AG04449 (cell line): ENCODE measurements at places on chromosomes 2 and 18.

GRCh38 chr2:88866756-88867155 is 175.3 kb downstream of the RPIA start:
- DNase-seq: no peak

DNA sequence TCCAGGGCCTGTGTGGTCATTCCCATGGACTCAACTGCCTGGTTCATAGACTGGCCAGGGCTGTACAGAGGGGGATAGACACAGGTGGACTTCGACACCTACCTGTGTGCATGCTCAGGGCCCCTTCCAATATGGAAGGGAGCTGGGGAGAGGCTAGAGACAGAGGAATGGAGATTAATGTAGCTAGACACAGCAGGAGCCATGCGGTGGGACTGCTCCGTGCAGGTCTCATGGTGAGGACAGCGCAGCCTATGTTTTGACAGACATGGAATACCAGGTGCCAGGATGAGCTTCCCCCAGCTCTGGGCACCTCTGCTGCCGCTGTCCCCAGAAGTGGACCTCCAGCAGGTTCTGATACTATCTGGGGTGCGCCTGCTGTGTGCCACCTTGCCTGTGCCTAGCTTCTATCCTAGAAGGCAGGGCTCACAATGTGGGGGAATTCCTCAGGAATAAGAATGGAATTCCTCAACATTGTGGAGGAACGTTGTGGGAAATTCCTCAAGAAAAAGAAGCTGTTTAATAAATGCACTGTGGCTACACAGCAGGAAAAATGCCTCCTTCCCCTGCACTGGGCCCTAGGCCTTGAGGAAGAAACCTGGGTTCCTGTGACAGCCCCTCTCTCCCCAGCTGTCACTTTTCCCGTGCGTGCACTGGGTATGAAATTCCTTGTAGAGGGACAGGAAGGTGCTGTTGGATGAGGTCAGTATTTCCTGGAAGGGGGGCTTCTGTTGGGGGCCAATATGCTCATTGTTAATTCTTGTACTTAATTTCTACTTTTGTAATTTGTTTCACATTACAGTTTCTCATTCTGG is 7.3 kb downstream of the IL1R1 start:
- no peak for DNase-seq

GRCh38 chr18:74990563-74991081 is 218.3 kb downstream of the PTGR3 start:
- no peak for DNase-seq

GRCh38 chr18:35713545-35713944 is 132.0 kb downstream of the GALNT1 start:
- DNase-seq: no peak

DNA sequence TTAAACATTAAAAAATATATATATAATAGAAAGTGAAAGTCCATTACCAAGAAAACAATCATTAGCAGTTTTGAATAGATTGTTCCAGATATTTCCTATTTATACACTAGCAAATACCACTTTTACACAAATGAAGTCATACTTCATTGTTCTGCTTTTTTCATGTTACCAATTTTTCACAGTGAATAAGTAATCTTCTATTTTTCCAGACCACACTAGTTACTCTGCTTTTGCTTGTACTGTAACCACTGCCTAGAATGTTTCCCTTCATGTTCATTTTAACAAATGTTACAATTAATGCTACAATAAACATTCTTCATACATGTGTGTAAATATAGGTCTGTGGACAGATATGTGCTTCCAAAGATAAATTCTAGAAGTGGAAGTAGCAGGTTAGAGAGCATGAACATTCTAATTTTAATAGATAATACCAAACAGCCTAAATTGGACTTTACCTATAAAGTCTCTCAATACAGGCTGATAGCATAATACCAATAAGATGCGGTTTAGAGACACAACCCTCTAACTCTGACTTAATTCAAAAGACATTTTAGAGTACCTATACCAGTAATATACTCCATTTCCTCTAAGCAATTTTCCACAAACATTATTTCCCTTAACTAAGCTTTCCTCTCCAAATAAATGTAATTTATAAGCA is 17.0 kb downstream of the ITSN2 start:
- no peak for DNase-seq

DNA sequence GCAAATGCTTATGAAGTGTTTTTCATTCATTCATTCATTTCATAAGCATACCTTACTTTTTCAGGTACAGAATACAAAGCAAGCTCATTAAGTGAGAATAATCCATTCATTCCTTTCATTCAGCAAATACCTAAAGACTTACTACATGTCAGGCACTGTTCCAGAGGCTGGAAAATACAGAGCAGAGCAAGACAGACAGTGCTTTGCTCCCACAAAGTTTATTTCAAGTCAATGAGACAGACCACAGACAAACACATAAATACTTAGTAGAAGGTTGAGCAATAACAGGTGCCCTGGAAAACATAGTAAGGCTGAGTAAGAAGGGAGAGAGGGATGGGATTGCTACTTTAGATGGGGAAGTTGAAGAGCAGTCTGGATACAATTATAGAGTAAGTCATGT is 309.8 kb downstream of the C1D start:
- DNase-seq: peak; percentile 58

DNA sequence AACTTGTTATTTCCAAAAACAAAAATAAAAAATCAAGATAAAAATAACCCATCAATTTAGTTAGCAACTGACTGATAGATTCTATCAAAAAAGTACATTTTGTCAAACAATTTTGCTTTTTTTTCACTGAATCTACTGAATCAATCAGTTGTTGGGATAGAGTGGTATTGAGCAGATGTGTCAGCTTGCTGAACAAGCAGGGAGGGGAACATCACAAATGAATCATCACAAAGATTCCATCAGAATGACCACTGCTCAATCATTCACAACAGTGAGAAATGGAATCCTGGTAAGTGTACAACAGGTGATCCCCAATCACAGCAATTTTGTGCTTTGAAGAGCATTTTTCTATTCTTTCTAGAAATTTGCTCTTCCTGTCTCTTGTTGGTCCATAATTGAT is 12.3 kb upstream of the SLC14A2 start:
- DNase-seq: no peak

GRCh38 chr2:58432491-58433170 is 191.5 kb upstream of the FANCL start:
- DNase-seq: no peak

- no peak for DNase-seq
Measured at GRCh38 chr2:108978709-108979111, 10.3 kb downstream of the EDAR start.

- no peak for DNase-seq
Measured at GRCh38 chr2:186101616-186102015, 363.0 kb downstream of the FSIP2 start.

DNA sequence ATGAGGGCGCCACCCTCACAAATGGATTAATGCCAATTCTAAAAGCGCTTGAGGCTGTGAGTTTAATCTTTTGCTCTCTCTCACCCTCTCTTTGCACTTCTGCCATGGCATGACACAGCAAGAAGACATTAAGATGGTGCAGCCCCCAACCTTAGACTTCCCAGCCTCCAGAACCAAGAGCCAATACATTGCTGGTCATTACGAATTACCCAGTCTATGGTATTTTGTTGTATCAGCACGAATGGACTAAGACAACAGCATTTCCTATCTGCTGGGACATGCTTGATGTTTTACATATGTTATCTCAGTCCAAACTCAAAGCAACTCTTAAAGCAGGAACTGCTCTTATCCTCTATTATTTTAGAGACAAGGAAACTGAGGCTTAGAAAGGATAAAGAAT is 222.9 kb downstream of the STK39 start:
- DNase-seq: no peak

DNA sequence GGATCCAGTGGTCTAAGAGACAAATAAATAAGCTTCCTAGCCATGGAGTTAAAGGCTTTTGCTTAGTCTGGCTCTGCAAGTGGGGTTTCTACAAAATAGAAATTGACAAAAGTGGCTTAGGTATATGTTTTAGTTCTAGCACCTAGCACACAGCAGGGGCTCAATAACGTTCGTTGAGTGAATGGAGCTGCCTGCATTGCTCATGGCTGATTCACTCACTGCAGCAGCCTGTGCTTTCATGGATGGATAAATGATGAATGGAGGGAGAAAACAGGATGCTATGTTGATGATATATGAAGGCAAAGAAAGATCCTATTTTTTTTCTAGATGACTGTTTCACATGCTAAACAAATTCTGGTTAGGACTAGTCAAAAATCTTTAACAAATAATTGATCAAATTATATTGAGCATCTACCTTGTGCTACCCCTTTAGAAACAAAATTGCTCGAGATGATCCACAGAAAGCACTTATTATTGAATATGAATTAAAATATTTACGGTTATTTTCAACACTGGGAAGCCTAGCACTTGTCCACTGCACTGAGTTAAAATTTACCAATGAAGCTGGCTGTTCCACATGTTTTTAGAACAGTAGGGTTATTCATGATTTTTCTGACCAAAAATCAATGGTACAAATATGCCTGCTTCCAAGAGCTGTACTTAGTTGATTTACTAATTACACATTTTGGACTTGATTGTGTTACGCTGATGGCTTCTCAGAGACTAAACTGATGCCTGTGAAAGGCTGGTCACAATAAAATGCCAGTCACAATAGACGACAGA is 39.6 kb downstream of the HDHD2 start:
- DNase-seq: no peak

DNA sequence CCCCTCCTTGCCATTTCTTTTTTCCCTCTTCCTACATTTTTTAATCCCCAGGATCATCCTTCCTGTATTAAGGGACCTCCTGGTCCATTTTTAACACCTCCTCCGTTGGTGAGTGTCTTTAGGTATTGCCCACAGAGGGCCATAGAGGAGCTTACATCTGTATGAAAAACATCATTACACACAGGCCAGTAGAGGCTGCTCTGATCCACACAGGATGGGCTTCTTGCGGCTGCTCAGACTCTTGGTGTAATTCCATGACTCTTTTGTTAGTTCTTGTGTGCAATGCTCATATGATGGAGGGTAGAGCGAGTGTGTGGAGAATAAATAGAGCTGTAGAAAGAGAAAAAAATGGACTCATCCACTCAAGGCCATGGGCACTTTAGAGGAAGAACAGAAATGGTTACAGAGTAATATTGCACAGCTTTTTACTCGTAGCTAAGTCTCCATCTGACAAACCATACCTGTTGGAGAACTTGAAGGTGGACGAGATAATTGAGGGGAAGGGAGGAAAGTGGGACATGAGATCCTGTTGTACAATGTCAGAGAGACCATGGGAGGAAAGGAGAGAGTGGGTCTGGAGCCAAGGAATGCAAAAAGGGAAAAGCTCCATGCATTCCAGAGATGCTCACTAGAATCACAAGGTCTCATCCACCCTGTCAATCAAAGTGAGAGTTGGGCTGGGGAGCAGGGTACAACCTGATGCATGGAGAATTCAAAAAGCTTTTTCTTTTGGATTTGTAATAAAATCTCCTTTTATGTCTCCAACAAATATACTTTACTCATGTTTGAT is 129.7 kb upstream of the TNP1 start:
- DNase-seq: no peak

- no peak for DNase-seq
Measured at GRCh38 chr2:166068981-166069380, 58.8 kb downstream of the SCN1A start.

DNA sequence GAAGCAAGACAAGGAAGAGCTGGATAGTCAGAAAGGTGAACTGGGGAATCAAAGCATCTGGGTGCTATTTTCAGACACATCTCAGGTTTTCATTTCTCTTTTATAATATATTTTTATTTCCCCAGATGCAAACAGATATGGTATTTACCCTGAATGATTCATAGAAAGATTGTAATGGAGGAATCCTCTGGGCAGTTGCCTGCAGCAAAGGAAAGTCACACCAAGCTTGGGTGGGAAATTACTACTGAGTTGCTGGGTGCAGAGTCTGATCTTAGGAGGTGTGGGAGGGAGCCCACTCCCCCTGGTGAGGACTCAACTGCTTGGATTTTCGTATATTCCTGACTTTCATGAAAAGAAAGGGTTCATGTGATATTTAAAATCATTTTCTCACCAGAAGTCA is 2.1 kb downstream of the EFR3B start:
- no peak for DNase-seq

DNA sequence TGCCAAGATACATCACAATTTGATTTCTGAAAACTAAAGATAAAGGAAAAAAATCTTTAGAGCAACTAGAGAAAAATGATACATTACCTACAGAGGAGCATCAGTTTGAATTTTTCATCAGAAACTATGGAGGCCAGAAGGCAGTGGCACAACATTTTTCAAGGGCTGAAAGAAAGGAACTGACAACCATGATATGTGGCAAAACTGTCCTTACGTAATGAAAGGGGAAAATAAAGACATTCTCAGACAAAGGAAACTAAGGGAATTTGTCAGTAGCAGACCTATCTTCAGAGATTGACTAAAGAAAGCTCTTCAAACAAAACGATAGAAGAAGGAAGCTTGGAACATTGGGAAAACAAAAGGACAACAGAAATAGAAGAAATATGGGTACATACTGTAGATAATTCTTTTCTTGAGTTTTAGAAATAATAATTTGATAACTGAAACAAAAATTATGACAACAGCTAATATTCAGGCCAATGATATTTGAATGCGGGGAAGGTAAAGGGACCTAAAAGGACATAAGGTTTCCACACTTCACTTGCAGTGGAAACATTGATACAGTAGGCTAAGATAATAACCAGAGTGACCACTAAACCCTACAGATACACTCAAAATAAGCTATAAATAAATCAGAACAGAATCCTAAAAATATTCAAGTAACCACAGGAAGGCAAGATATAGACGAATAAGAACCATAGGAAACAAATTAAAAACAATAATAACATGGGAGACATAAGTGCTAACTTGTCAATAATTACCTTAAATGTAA is 70.0 kb upstream of the NPAS2 start:
- DNase-seq: no peak

DNA sequence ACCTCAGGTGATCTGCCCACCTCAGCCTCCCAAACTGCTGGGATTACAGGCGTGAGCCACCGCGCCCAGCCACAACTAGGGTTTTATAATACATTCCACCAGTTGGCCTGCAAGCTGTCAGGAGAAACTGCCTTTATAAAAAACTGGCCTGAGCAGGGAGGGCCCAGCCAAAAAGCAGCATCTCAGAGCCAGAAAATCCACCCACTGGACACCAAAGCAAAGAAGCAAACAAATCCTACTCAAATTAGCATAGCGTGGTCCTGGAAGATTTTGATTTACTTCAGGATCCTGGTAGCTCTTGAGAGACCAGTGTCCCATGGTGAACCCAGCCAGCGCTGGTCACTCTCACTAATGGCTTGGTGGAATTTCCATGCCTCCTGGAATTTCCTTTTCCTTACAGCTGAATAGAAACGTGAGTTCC is 60.0 kb upstream of the PXDN start:
- DNase-seq: no peak

- no peak for DNase-seq
Measured at GRCh38 chr2:239763433-239764097, 261.6 kb downstream of the NDUFA10 start.

- peak; percentile 55 for DNase-seq
Measured at GRCh38 chr2:218272531-218273212, 2.4 kb downstream of the PNKD start.

DNA sequence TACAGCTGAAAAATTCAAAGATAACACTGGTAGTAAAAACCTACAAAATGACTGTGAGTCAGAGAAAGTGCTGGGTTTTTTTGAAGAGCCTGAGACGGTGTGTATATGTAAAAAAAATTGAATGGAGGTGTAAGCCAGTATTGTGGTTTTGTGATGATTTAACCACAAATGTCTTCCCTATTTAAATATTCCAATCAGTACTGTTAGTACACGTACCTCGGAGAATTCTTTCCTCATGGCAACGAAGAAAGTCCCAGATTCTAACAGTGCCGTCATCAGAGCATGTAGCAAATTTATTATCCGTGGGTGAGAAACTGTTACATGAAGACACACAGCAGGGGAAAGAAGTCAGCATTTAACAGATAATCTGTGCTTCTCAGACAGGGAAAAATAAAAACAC is 48.1 kb downstream of the WDR33 start:
- peak; percentile 50 for DNase-seq
